ENCODE measurements at places on chromosomes 2 and 18.

DNA sequence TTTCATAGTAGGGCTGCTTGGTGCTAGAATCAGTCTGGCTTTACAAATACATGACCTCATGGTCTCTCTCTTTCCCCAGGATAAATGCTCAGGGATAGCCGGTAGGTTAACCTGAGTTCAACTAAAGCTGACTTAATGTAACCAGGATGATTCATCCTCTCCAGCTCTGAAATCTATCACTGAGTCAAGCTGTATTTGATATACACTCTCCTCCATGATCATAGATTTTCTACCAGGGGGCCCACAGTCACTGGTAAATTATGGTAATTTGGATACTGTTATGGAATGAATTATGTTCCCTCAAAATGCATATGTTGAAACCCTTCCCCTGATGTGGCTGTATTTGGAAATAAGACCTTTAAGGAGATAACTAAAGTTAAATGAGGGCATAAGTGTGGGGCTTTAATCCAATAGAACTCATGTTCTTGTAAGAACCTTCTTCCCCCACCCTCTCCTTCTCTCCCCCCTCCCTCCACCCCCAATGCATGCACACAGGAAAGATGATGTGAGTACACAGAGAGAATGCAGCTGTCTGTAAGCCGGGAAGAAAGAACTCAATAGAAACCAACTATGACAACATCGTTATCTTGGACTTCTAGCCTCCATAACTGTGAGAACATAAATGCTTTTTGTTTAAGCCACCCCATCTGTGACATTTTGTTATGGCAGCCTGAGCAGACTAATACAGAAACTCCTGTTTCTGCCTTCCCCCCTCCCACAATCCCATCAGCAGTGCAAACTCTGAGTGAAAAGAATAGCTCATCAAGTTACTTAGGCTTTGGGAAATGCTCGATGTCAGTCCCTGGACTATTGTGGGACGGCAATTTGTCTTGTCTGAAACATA is 134.9 kb upstream of the KYNU start:
- peak; percentile 83 for DNase-seq

- DNase-seq = peak; percentile 73
Measured at GRCh38 chr2:239927424-239927981, 97.6 kb downstream of the NDUFA10 start.

GRCh38 chr2:191800874-191801273 is 46.0 kb downstream of the CAVIN2 start:
- no peak for DNase-seq

DNA sequence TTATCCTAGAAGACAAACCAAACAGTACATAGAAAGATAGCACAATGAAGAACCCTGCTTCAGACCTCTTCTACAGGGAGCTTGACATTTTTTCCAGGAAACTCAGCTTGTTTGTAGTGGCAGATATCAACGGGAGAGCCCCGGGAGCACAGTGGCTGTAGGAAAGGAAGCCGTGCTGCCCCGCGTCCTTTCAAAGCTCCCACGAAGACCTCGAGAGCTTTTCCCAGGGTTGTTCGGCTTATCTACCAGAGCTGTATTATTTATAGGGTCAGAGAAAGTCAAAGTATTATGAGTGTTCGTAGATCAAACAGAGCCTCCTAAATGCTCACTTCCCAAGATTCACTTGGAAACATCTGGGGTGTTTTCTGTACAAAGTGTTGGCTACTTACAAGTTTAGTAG is 167.1 kb upstream of the COPS8 start:
- no peak for DNase-seq

DNA sequence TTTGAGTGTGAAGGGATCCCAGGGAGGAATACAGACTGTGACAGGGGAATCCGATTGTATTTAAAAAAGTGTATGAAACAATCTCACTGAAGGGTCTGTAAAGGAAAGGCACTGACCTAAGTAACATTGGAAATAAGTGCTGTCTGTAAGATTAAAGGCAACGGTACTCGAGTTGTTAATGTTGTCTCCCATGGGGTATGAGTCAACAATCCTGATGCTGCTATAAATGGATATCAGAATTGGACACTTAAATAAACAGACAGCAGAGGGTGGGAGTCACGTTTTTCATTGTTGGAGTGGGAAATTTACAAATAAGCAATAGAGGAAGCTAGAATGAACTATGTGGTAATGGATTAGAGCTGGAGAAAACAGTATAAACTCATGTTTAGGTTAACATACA is 452.4 kb upstream of the RGPD4 start:
- no peak for DNase-seq

- no peak for DNase-seq
Measured at GRCh38 chr2:145546091-145546490, 1026.2 kb upstream of the ZEB2 start.

GRCh38 chr18:27749194-27749593 is 427.7 kb downstream of the CDH2 start:
- no peak for DNase-seq

DNA sequence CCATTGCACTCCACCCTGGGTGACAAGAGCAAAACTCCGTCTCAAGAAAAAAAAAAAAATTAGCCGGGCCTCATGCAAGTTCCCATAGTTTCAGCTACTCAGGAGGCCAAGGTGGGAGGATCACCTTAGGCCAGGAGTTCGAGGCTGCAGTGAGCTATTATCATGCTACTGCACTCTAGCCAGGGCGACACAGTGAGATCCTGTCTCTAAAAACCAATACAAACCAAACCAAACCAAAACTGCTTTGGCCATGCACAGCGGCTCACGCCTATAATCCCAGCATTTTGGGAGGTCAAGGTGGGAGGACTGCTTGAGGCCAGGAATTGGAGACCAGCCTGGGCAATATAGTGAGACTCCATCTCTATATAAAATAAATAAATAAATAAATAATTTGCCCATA is 19.1 kb downstream of the NIFK start:
- DNase-seq = no peak

GRCh38 chr18:67041334-67041733 is 437.4 kb upstream of the CDH19 start:
- DNase-seq = no peak

GRCh38 chr18:48868468-48869466 is 82.0 kb downstream of the SMAD7 start:
- no peak for DNase-seq

GRCh38 chr18:61948281-61948741 is 55.5 kb upstream of the RNF152 start:
- DNase-seq = no peak

GRCh38 chr2:200667413-200667812 is 81.6 kb downstream of the AOX1 start:
- DNase-seq = no peak

DNA sequence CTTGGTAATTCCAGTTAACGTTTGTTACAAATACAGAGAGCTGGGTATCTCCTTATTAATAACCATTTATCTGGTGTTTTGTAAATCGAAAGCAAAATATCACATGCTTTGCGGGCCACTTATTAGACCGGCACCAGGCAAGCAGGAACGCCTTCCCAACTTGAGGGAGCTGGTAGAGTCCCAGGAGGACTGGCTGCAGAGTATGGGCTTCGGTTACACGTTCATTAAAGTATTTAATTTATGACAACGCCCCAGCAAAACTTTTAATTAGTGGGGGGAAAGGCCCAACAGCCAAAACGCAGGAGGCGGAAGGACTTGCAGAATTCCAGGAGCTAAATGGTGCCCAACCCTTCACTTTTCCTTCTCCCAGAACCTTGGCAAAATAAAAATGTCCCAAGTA is 3.7 kb downstream of the SMAD7 start:
- no peak for DNase-seq

DNA sequence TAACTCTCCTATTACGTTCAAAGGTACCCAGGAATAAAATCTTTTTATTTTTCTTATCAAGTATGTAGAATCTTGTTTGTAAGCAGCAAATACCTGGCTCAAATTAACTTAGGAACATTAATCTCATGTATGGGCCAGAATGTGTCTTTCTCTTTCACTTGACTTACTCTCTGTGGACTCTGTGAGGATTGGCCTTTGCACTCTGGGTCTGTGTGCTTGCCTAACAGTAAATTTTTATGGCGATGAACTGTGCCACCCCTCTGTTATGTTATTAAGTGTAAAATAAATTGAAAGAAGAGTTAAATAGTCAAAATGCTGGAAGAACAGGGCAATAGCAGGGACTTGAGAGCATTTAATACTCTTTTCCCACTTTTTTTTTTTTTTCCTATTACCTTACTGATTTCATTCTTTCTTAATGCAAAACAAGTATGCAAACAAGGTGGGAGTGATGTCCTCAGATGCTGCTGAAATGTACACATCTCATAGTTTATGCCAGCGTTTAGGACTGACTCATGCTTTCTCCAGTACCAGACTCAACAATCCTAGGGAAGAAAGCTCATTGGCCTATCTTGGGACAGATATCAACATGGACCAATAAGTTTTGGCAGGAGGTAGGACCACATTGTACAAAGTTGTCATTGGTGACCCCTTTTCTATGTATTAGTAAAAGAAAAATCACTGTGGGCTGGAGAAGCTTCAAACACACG is 25.5 kb downstream of the LYPD6 start:
- DNase-seq = no peak

GRCh38 chr18:46293742-46294181 is 189.6 kb downstream of the HAUS1 start:
- DNase-seq = no peak

DNA sequence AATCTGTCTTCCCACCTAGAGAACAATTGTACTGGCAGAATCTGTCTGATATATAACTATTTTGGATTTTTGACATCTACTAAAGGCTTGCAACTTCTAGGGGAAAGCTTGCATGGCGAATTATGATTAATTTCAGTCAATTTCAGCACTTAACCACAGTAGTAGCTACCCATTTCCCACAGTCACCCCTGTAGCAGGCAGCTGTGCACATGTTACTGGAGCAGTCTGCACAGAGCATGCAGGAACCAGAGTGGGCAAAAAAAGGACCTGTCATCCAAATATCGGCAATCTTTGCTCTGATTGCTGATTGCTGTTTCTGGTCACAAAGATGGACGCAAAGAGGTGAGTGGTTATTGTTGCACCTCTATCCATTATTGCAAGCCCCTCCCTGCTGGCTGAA is 473.3 kb downstream of the SPAG16 start:
- DNase-seq = no peak

GRCh38 chr2:227864161-227864756 is 7.2 kb upstream of the DAW1 start:
- DNase-seq = no peak

- no peak for DNase-seq
Measured at GRCh38 chr18:29078273-29078672, 901.3 kb upstream of the CDH2 start.

DNA sequence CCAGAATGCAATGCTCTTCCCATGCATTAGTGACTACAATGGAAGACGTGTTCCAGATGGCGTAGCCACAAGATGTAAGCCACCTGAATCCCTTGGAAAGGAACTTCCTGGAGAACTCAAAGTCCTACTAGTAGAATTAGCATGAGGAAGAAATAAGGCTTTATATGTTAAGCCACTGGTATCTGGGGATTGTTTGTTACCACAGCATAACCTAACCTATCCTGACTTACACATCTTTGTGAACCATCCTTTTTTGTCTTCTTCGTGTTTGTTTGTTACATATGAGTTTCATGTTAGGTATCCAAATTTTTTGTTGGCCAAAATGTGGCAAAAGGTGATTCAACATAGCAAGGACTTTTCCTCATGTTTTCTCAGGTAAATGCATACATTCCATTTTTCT is 188.9 kb downstream of the C1D start:
- no peak for DNase-seq

Data from non-pigmented ciliary epithelial cell (primary cell).